Stimulated activated CD8-positive, alpha-beta memory T cell treated with anti-CD3 and anti-CD28 coated beads, Interleukin-4, amount 100 ng/mL, for 24 hours (primary cell): ENCODE measurements at places on chromosomes 13 and 19.

DNA sequence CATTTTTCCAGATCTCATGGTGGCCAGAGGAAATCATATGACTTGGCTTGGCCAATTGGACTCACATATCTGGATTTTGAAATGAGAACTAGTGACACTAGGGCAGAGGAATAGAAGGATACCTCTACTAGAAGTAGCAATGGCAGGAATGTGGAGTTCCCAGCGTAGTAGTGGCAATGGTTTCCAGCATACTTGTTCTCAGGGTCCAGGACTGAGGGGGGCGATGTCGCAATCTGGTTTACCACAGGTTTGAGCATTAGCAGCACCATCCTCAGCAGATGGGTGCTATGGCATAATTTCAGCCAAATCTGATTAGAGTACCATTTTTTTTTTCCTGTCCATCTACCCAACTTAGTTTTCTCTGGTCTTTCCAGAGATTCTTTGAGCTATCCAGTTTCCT lies 8.1 kb upstream of the SLITRK1 start:
- no peak for DNase-seq

GRCh38 chr19:56291867-56292266 lies 19.3 kb downstream of the EDDM13 start:
- DNase-seq = no peak

DNA sequence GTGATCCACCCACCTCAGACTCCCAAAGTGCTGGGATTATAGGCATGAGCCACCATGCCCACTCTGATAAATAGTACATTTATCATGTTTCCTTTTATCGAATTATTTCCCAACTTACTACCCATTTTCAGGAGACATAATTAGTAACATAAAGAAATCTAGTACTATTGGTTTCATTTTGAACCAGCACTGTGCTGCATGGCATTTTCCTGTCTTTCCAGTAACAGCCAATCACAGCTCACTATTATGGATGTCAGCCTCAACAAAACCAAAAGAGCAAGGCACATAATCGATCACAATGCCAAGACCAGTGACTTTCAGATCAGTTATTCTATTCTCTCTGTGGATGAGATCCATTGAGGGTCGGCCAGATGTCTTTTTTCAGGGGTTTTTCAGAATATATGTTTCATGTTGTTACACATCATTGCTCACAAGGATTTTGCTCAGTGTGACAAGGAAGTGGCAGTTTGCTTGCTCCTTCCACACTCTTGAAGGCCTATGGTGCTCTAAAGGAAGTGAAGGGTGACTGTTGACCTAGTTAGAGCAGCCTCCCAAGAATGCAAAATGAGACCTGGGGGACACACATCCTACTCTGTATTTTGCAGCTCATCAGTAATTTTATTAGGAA lies 233.4 kb downstream of the KCNRG start:
- no peak for DNase-seq

DNA sequence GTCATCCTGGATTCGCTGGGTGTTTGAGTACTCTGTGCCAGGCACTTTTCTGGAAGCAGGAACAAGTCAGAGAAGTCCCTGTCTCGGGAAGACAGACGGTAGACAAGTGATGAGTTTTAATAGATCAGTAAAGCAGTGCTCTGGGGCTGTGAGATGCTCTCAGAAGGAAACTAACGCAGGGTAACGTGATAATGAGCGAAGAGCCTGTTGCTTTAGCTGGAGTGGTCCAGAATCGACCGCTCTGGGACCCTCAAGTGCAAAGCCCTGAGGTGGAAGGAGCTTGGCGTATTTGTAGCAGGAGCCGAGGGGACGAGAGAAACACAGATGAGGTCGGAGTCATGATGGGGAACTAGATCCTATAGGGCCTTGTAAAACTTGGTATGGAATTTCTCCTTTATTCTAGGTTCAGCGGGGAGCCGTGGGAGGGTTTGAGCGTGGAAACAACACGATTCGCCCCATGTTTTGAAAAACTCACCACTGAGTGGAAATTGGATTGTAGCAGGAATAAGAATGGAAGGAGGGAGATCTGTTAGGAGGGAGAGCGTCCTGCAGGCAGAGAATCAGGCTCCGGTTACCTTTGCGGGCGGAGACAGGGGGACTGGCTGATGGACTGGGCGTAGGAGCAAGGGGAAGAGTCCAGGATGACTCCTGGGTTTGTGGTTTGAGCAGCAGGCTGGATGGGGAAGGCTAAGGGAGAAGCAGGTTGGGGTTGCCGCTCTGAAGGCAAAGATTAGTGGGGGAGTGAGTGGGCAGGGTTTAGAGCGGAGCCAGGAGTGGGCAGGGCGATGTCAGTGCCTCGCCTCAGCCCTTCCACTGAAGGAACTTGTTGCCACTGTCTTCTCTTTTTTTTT lies 763 bp downstream of the POLD1 start:
- DNase-seq = no peak

DNA sequence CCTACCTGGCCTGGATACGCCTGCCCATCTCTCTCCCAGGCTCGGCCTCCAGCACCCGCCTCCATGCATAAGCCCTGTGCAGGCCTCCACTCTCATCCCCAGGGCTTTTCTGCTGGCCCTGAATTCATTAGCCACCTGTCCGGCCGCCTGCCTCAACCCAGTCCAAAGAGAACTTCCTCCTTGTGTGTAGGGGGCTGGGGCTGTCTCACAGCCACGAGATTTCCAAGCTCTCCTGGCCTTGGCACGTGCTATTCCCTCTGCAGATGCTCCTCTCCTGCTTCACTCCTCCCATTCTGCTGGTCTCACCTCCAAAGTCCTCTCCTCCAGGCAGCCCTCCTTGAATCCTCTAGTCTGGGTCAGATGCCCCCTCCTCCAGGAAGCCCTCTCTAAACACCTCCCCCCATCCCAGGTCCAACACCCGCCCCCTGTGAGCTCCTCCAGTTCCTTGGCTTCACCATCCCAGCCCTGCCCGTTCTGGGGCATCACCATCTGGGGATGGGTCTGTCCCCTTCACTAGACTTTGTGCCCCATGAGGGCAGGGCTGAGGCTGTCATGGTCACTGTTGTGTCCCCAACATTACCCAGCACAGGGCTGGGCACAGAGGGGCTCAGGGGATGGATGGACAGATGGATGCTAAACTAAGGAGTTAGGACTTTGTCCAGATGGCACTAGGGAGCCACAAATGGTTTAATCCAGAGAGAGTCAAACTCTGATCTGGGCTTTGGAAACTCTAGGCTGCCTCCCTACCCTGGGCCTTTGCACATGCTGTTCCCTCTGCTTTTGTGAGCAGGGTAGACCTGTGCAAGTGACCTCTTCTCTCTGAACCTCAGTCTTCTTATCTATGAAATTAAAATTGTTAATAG lies 14.8 kb downstream of the MEIS3 start:
- DNase-seq = no peak

- DNase-seq = no peak
Measured at GRCh38 chr13:101475536-101475935, 23.1 kb downstream of the ITGBL1 start.

GRCh38 chr13:73215823-73216222 lies 157.0 kb downstream of the KLF5 start:
- no peak for DNase-seq

- DNase-seq = no peak
Measured at GRCh38 chr13:67258482-67258881, 28.3 kb upstream of the PCDH9 start.

DNA sequence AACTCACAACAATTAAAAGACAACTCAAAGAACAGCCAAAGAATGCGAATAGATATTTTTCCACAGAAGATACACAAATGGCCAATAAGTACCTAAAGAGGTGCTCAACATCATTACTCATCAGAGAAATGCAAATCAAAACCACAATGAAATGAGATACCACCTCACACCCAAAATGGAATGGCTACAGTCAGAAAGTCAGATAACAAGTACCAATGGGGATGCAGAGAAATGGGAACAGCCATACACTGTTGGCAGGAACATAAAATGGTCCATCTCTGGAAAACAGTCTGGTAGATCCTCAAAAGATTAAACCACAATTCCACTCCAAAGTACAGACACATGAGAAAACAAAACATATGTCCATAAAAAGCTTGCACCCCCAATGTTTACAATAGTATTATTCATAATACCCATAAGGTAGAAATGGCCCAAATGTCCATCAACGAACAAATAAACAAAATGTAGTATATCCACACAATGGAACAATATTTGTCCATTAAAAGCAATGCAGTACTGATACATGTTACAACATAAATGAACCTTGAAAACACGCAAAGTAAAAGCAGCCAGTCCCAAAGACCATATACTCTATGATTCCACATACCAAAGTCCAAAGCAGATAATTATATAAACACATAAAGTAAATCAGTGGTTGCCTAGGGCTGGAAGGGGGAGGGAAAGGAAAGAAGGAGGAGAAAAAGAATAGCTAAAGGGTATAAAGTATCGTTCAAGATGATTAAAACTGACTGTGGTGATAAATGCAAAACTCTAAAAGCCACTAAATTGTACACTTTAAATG lies 19.6 kb downstream of the USP12 start:
- no peak for DNase-seq

DNA sequence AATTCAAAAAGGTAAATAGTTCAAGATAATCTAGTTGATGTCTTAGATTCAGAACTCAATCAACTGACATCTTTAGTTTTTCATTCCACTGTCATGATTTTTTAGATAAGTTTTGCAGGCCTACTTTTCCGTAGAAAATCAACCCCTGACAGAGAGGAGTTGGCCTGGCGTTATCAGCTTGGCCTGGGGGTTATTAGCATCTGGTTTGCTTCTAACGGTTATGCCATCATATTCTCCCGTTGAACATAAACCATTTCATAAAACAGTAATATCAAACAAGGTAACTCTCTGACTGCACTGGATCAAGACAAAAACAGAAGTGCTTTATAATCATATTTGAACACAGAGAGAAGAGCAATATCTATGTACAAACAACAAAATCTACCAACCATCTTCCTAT lies 130.8 kb upstream of the PCDH20 start:
- no peak for DNase-seq

DNA sequence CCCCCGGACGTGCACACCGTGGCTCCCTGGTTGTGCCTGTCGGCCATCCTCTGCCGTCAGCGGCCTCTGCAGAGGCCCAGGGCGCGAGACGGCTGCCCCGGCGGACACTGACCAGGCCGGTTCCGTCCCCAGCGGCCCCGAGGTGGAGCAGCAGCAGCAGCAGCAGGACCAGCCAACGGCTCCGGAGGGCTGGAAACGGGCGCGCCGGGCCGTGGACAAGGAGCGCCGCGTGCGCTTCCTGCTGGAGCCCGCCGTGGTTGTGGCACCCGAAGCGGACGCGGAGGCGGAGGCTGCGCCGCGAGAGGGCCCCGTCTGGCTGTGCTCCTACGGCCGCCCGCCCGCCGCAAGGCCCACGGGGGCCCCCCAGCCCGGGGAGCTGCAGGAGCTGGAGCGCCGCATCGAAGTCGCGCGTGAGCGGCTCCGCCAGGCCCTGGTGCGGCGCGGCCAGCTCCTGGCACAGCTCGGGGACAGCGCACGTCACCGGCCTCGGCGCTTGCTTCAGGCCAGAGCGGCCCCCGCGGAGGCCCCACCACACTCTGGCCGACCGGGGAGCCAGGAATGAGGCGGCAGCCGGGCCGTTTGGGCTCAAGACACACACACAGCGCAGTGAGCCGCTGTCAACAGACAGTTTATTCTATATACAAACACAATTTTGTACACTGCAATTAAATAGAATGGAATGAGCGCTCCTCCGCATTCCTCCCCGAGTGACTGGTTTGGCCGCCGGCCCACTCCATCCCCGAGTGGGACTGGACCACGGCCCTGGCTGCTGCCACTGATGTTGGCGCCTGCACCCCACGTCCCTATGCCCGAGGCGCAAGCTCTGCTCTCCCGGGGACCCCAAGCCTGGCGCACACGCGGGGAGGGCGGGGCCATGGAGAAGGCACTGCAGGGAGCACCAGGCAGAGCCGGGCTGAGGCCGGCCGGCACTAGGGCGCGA lies 9.1 kb downstream of the GRIN3B start:
- no peak for DNase-seq

GRCh38 chr13:57633950-57634838 lies 2.6 kb downstream of the PCDH17 start:
- DNase-seq = no peak

DNA sequence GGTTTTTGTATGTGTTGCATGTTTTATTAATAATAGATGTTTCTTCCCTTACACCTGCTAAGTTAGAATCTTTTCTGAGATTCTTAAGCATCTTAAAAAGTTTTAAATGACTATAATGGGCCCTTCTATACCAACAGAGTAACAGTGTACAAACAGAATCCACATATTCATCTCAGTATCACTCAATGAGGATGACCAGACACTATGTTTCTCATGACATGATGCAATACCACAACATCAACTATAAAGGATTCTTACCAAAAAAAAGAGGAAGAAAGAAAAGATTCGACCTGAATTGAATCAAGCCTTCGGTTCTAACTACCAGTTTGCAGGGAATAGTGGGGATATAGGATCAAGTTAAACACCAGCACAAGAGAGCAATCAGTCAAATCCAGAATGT lies 56.5 kb downstream of the INTS6 start:
- DNase-seq = no peak

DNA sequence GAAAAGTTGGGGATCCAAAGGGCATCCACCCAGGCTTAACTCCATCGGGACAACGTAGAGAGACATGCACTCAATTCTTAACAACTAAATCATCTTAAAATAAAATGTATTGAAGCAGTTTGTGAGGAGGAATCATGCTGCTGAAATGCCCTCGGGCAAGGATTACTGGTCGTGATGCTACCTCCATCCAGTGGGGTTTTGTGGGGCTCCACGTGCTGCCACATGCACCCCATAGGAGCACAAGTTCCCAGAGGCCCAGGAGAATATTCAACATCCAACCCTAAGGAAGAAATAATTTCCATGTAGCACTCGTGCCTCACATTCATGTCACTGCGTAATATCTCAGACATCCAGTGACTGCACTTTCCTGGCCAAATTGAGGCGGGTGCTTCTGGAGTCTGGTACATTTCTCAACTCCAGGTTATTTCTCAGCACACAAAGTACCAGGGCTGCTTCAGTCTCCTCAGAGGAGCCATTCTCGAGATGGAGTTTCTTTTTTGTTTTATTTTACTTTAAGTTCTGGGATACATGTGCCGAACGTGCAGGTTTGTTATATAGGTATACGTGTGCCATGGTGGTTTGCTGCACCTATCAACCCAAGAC lies 429.8 kb downstream of the FOXO1 start:
- no peak for DNase-seq

GRCh38 chr19:2763687-2764086 lies 19.4 kb downstream of the SGTA start:
- DNase-seq = no peak

DNA sequence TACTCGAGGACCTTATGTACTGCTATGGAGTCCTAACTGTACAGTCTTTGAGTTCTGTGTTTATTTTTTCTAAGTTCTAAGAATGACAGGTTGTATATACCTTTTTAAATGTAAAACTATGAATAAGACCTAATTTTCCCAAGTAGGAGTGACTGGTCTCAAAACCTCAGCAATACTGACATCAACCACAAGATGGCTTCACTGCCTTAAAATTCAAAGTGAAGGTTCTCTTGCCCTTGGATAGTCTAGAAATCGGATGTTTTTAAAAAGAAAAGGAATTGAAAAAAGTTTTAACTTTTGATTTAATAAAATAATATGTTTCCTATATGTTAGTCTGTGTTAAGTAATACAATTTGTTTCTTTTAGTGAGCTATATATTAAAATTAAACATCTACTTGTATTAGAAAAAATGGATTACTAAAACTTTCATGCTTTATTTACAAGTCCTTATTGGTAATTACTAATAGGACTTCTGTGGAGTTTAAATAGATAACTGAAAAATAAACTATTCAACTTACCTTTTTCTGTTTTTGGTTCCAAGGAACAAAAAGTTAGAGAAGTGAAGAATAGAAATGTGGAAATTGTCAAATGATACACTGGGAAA lies 52.0 kb downstream of the TDRD3 start:
- no peak for DNase-seq

- DNase-seq = no peak
Measured at GRCh38 chr19:3657395-3657769, 30.8 kb upstream of the CACTIN start.

- no peak for DNase-seq
Measured at GRCh38 chr19:28531979-28532378, 681.0 kb downstream of the UQCRFS1 start.
